ENCODE measurements at places on chromosomes 2 and 18. TPM values are rescaled to one million over a fixed set of nuclear protein-coding genes. Genes with fewer than 3 reads are reported as not detected.

GRP gene
- not detected for total RNA-seq

ABCG5 gene
- total RNA-seq, result not detected

GRCh38 chr18:63981719-63982118 is 11.8 kb downstream of the SERPINB8 start:
- no peak for DNase-seq
- H3K27me3 ChIP-seq, result no peaks in the 10 kb centered on the region
- no peak overlapping the region for H3K27ac ChIP-seq
- H3K4me3 ChIP-seq, result no peak overlapping the region
- H3K4me1 ChIP-seq, result peaks cover 14% of the 10 kb centered on the region

KCNIP3 gene
- total RNA-seq, result 2.0 TPM

SERPINB4 gene
- total RNA-seq, result 123 TPM

PDE1A gene
- total RNA-seq, result 2.4 TPM

- H3K27me3 ChIP-seq, result no peaks in the 10 kb centered on the region
- no peaks in the 10 kb centered on the region for H3K36me3 ChIP-seq
- no peak for DNase-seq
Observed at GRCh38 chr18:37535968-37536367, 29.6 kb downstream of the CELF4 start.

CXCR1 gene
- total RNA-seq, result not detected

DNA sequence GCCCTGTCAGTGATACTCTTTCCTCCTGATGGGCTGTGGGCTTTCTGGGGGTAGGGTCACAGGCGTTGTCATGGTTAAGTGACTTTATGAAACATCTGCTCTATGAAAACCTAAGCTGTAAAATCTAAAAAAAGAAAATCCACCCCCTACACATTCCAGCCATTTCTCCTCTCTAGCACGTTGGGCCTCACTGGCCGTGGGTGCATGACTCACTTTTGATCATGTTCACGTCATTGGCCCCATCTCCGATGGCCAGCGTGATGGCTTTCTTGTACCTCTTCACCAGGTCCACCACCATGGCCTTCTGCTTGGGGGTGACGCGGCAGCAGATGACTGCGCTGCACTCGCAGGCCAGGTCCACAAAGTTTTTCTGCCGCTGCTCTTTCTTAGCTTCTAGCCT is 39.3 kb upstream of the NARS1 start:
- H3K36me3 ChIP-seq, result no peaks in the 10 kb centered on the region
- DNase-seq, result no peak
- no peaks in the 10 kb centered on the region for H3K27me3 ChIP-seq
- H3K4me1 ChIP-seq, result peaks cover 5% of the 10 kb centered on the region
- H3K4me3 ChIP-seq, result no peak overlapping the region

Data from esophagus squamous epithelium (tissue), 5 donors.